ENCODE measurements at places on chromosomes 2 and 18.

DNA sequence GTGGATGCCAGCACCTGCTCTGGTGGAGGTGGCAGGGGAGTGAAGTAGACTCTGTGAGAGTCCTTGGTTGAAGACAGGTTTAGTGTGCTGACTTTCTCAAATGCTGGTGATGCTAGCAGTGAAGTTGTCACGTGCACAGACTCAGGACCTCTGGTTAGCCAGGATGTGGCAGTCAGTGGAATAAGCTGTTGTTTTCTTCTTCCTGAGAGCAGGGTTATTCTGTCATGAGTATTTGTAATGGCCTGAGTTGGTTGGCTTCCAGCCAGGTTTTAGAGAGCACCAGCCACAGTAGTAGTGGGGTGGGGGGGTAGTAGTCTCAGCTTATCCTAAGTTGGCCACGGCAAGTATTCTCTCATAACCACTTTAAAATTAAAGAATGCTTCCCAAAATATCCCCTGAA lies 238.5 kb upstream of the FBXO11 start:
- no peak for DNase-seq

GRCh38 chr2:39913648-39914461 lies 134.8 kb upstream of the THUMPD2 start:
- DNase-seq, result peak; percentile 84

DNA sequence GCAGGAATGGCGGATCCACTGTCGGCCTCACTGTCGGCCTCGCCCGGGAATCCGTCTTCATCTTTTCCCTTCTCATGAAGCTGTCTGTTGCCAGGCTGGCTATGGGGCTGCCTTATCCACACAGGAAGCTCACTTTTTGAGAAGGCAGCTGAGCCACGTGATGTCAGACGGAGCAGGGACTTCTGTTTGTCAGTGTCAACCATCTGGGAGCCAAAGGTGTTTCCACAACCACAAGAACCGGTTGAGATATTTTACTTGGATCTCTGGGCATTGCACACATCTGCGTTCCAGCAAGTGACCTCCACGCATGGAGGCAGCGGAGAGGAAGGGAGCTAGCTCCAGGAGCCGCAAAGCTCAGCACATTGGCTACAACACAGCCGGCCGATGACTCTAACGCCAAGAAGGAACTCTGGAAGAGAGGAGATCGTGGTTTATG lies 27.4 kb upstream of the TAF1B start:
- DNase-seq, result no peak

DNA sequence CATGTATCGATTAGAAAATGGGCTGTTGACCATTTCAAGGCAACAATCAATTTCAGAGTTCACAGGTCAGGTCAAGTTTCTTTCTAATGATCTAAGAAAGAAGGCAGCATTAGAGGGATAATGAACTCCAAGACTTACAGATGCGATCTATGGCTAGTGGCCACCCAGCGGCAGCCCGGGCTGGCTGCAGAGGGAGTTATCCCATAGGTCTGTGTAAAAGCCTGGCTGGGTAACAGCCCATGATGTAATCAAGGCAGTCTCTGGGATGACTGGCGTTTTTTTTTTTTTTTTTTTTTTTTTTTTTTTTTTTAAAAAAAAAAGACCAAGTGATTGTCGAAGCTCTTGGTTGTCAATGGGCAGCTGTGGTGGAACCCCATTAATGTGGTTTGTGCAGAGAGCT lies 171.1 kb upstream of the SKOR2 start:
- no peak for DNase-seq

DNA sequence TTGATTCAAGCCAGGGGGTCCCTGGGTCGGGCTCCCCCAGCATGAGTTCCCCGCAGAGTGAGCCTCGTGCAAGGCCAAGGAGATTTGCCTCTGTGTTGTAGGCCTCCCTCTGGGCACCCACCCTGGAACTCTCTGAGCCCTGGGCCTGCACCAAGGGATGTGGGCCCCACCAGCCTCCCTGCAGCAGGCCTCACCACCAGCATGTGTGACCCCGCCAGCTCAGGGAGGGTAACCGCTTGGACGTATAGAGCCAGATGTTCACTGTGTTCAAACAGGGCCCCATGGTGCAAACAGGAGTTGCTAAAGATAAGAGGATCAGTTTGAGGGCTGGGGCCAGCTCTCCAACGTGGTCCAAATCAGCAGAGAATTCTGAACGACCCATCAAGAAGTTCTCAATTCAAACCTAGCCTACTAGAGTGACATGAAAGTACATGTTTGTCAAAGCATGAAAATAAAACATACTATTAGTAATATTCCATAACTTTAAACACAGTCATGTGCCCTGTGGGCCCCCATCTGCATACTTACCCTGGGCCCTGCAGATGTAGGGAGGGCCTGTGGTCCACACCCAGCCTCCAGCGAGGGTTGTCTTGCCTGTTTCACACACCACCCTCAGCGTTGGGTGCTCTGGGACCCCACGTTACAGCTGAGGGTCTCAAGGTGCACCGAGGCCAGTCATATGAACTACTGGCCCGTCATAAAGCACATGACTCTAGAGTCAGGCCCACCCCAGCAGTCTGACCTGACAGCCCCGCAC lies 5.5 kb upstream of the TUBB6 start:
- no peak for DNase-seq

DNA sequence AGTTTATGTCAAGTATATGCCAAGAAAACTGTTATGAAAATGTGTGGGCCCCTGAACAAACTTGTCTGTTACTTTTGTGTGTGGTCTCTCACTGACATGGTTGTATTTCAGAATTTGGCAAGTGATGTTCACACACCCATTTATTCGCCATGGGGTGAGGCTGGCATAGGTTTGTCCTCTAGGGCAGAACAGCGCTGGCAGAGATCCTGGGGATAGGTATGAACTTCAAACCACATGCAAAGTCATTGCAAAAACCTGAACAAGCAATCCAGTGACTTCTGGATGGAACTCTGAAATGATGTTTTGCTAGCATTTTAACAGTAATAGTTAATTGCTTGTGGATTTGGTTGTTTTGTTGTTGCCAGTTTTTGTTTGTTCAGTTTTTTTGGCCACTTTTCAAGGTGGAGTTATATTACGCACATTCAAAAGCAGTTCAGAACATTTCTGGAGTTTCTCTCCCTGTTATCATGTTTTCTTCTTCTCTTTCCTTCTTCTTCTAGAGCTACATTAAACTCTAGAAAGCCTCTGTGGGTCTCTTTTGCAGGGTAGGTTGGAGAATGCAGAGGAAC lies 78.5 kb downstream of the MDH1 start:
- DNase-seq, result no peak

GRCh38 chr2:23464905-23465537 lies 80.0 kb downstream of the KLHL29 start:
- DNase-seq, result no peak
